Stimulated activated CD4-positive, alpha-beta T cell treated with anti-CD3 and anti-CD28 coated beads, Interleukin-1b, Interleukin-23, amount 100 ng/mL, for 1 hour (primary cell): ENCODE measurements at places on chromosomes 5 and 9.

DNA sequence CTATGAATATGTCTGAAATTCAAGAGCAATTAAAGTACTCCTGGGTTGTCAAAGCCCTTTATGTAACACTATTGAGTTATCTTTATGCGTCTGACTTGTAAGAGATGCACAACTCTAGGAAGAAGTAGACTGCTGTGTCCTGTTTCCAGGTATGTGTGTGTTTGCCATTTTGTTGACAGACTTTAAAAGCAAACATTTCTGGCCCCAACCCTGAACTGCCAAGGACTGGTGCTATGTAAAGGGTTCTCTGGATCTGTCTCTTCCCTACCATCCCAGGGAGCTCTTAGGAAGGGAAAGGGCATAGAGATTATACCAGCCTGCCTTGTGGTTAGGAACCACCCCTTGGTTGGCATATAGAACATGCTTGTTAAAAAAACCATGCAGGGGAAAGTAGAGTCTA, 12.1 kb downstream of the SLC22A5 start:
- DNase-seq: no peak

DNA sequence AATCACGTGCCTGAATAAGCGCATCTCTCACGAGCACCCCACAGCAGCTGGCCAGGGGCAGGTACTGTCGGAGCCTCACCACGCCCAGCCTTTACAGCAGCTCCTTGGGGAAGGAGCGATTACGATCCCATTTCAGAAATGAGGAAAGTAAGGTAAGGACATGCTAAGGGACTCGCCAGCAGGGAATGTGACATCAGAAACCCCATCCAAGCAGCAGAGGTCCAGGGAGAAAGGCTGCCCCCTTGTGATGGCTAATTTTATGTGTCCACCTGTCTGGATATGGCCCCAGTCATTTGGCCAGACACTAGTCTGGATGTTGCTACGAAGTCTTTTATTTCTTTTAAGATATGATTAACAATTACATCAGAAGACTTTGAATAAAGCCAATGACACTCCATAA, 77.3 kb downstream of the UBE2QL1 start:
- DNase-seq: no peak

DNA sequence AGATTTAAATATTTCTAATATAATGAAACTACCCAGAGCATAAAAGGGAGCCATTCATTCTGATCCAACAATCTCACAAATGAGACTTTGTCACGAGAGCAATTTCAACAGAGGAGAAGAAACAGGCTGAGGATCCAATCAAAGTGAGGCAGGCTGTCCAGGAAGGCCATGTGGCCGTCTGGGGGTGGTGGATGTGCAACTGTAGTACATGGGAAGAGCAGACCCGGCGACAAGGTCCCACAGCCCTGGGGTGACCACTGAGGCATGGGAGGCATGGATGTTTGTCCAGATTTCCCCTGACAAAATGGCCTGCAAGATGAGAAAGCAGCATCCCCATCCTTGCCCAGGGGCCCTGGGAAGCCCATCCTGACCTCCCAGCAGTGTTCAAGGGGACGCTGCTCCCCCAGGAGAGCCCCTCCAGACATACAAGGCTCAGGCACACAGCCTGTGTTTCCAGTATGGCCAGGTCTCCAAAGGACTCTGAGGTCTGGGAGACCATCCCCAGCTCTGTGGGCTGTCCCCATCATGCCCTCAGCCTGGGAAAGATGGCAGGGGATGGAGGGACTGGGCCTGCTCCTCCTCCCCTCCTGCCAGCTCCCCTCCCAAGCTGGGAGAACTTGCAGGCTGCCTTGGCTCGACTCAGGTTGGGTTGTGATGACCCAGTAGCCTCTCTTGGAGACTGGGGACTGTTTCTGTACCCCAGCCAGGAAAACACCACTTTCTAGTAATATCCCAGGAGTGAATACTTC, 27.5 kb upstream of the FCN2 start:
- no peak for DNase-seq

- no peak for DNase-seq
Measured at GRCh38 chr9:1415146-1415545, 365.0 kb downstream of the DMRT2 start.

- no peak for DNase-seq
Measured at GRCh38 chr5:55327281-55327680, 19.5 kb downstream of the MTREX start.

DNA sequence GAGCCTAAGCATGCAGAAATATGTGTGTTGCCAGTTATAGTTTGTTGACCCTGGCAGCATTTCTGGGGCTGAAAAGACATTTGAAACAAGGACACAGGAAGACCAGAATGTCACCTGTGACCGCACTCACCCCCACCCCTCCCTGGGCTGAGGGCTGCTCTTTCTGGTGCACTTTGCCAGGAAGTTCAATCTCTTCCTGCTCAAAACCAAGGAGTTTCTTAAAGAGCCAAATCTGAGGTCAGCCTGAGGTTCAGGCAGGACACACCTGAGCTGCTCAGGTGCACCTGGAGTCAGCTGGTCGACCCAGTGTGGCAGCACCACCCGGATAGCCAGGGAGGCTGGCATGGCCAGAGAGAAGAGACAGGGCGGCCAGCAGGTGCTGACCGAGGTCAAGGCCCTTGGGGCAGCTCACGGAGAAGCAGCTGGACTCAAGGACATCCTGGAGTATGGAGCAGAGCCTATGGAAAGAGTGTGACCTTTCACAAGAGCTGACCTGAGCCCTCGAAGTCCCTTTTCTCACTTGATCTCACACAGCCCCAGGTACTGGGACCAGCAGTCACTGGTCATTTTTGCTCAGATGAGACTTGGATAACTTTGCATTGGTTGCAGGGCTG, 376.9 kb upstream of the IRX4 start:
- DNase-seq: no peak

GRCh38 chr5:77452351-77452750, 39.8 kb downstream of the WDR41 start:
- no peak for DNase-seq

GRCh38 chr9:133995012-133995896, 3.1 kb upstream of the VAV2 start:
- DNase-seq: no peak

DNA sequence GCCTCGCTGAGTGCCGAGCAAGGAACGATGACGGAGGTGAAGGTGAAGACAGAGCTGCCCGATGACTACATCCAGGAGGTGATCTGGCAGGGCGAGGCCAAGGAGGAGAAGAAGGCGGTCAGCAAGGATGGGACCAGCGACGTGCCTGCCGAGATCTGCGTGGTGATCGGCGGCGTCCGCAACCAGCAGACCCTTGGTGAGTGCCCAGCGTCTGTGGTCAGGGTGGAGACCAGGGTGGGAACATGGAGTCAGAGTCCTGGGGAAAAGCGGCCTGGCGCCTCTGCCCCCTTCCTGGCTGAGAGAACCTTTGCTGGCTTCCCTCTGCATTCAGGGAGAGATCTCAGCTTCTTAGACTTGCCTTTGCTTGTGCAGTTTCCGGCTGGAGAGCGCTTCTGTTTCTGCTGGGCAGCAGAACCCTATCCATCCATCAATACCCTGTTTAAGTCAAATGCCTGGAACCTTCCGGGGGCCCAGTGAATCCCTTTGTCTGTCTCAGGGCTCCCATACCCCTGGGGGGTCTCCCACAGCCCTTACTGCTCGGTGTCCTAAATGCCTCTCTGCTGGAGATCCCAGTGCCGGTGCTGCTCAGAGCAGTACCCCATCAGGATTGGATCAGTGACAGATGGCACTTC, 89.6 kb downstream of the AMBP start:
- DNase-seq: no peak
